NCI-H187 treated with DMSO at 0.1 percent for 48 hours (cell line): ENCODE measurements at places on chromosomes 16 and 17.

DNA sequence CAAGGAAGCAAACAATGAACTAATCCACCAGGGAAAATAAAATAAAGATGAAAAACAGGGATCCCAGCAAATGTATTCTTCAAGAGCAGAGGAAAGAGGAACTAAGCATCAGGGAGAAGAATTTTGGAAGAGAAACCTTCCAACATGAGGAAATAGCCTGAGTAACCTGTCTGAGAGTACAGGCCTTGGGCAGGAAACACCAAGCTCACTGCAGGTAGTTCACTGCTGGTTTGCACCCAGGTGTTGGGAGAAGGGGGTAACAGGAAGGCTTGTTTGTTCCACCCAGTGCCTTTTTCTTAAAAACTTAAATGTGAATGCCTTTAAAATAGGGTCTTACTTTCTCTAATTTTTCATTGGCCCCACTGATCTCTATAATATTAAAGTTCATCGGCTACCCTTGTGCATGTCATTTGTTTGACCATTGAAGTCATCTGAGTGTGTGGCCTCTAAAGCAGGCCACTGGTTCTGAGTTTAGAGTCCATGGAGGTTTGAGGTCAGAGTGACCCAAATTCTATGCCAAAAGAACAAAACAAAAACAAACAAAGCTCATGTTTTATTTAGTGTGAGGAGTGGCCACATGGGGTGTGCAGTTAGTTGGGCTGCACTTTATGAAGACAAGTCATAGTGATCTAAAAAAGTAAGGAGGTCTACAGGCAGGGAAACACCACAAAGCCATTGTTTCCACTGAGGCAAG lies 62.9 kb upstream of the COX10 start:
- no peak for DNase-seq

- DNase-seq = no peak
These were observed 21.0 kb upstream of the NOMO2 start for GRCh38 chr16:18582902-18583301.

GRCh38 chr16:55479430-55480140 lies 587 bp downstream of the MMP2 start:
- no peak for DNase-seq

DNA sequence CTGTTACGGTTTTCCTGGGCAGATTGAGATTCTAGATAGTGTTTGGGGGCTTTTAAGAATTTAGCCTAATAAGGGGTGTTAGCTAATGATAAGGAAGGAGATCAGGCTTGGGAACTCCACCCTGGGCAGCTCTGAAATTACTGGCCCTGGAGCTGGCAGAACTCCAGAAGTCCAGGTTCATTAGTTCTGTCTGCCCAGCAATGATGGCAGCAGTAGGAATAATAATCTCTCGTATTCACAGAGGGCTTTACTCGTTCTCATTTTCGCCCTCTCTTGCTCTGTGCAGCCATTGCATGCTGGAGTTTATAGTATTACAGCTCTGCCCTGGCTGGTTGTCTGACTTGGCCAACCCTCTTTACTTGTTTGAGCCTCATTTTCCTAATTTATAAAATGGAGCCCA lies 216.0 kb downstream of the HAPSTR1 start:
- no peak for DNase-seq

DNA sequence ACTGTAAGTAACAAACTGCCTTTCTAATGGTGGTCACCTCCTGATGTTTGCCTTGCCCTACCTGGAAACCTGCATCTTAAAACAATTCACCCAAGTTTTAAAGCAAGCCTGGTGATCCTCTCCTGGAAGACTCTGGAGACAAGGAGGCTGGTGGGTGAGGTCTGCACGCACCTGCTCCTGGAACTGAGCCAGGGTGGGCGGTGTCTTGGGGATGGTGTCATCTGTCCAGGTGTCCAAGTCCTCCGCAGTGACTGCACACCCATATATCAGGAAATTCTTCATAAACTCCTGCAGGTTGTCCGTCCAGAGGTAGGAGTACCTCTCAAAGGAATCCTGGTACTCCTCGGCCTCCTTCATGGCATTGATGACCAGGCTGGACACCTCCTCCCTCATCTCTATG lies 44.9 kb downstream of the DNAH17 start:
- DNase-seq = no peak

DNA sequence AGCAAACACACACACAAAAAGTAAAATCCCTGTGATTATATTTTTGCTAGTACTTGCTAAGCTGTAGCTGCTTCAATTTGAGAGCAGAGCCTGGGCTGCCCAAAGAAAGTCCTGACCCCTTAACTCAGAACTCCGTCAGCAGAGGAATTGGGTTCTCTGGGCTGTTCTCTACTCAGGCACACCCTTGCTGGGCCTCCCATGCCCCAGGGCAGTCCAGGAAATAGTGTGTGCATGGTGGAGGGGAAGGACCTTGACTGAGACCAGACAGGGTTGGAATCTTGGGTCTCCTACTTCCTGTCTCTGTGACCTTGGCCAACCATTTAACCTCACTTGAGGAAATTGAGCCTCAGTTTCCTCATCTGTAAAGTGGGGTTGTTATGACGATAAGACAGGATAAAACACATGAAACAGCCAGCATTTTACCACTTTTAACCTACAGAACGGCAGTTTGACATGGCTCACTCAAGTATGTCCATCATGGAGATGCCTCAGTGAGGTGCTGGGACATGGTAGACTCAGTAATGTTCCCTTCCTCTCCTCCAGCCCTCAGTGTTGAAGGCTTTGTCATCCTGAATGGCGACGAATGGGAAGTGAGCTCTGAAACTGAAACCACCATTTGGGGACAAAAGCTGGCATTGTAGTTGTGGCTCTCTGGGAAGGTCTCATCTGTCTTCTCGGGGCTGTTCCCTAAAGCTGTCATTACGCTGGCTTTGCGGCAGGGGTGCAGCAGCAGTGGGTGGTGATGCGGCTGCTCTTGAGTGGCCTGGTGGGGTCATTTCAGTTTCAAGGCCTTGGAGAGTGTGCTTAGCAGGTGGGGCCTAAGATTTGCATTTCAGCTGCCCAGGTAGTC lies 74.9 kb downstream of the CMIP start:
- no peak for DNase-seq

DNA sequence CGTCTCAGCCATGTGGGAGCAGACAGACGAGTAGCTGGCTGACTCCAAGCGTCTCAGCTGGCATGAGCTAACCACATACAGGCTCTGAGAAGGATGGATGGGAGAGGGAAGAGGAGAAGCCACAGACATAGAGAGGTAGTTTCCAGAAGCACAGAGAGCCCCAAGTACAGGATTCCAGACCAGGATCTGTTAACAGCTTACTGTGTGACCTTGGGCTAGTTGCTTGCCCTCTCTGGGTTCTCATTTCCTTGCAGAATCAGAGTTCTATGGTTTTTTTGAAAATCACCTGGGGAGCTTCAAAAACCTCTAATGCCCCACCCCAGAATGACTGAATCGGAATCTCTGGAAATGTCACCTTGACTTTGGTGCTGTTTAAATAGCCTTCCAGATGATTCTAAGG lies 60.2 kb downstream of the ABCC6 start:
- no peak for DNase-seq

GRCh38 chr16:48963901-48964615 lies 317.6 kb downstream of the CBLN1 start:
- DNase-seq = no peak

DNA sequence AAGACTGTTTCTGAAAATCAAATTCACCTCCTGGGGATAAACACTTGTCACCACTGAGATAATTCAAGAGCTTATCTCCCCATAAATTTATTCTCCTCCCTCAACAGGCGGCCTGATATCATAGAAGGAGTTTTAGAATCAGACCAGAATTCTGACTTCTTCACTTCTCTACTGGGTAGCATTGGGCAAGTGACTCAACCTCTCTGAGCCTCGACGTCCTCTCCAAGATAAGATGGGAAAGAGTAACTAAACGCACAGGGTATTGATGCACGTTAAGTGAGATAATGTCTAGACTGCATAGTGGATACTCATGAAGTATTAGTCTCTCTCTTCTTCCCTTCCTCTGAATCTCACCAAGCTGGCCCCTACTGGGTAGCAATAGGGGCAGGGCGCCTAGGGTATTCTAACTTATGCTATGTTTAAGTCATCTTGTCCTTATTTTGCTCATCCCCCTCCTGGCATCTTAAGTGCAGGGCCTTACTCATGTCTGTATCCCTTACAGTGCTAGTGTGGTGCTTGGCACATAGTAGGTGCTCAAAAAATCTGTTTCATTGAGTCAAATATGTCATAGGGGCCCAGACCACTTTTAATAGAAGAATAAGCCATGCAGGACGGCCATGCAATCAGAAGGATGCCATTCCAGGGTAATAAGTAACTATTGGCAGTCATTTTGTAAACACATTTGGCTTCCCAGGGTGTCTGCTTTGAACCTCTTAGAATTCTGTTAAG lies 476.4 kb upstream of the CCL2 start:
- DNase-seq = no peak

DNA sequence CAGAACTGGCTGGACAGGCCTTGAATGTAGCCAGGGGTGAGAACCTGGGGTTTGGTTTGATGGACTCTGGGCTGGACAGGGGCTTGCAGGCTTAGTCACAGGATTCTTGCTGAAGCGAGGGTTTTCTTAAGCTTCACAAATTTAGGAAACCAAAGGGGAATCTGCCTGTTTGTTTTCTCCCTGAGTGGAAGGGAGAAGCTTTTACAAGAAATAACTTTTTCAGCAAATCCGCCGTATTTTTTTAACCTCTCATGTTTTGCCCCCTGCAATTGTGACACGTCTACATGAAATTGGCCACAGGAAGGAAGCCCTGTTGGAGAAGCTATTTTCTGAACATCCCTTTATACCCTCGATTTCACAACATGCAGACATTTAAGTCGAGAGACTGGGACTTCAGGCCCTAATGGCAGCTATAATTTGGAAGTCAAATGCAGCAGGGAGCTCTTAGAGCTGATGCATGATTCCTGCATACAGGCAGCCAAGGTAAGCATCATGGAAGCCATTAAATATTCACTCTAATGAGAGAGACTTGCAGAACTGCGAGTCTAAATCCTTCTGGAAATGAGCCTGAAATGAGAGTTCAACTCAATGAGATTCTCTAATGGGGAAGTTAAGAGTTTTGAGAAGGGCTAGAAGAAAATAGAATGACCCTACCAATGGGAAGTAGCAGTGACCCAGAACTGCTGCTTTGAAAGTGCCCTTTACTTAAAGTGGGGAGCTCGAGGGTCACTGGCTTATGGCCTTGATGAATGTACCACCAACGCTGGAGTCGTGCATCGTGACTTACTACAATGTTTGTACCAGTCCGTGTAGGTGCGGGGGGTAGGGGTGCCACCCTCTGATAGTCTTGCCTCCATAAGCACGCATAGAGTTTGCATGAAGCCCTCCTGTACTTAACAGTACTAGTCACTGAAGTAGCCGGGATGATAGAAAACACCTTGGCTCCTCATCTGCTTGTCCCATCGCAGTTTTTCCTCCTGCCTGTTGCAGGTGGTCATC lies 45.1 kb upstream of the IRF8 start:
- no peak for DNase-seq

- DNase-seq = no peak
These were observed 126.3 kb downstream of the ZNF778 start for GRCh38 chr16:89343501-89344457.

GRCh38 chr17:6489016-6489550 lies 44.8 kb downstream of the PIMREG start:
- DNase-seq = no peak

- DNase-seq = no peak
These were observed 38.4 kb downstream of the EPN2 start for GRCh38 chr17:19275457-19276127.

GRCh38 chr17:62998665-62999393 lies 32.8 kb downstream of the TANC2 start:
- no peak for DNase-seq

- no peak for DNase-seq
These were observed 4.5 kb downstream of the CFAP119 start for GRCh38 chr16:30757316-30757715.

DNA sequence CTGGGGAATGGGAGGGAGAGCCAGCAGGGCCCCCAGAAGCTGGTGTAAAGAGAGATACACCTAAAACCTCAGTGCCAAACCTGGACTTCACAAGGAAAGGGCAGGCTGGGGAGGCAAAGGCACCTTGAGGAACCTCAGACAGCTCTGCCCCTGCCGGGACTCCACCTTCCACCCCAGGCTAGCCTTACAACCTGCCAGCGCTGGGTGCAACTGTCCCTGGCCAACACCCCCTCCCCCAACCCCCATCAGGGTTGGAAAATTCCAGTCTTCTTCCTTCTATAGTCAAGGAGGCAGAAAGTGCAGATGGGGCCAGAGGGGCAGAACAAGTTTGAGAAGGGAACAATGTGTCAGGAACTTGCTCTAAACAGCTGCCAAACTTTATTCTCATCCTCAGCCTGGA lies 2.2 kb downstream of the YBX2 start:
- no peak for DNase-seq

- no peak for DNase-seq
These were observed 150.8 kb upstream of the IRX3 start for GRCh38 chr16:54437401-54437800.

GRCh38 chr17:7318121-7318860 lies 3.1 kb upstream of the GPS2 start:
- no peak for DNase-seq

DNA sequence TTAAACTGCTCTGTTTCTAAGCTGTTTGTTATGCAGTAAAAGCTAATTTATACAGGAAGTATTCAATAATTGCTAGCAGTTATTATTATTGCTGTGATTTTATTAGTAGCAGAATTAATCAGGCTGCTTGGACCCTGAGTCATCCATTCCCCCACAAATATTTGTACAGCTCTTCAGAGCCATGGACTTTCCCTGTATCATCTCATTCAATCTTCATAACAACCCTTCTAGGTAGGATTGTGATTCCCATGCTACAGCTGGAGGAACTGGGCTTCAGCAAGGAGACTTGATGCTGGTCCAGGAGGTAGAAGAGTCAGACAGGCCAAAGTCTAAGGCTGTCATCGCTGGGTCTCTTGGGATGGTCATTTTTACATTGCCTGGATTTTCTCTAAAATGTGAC lies 208.3 kb downstream of the C16orf95 start:
- DNase-seq = no peak

- DNase-seq = no peak
These were observed 48.6 kb downstream of the GAS7 start for GRCh38 chr17:10149573-10150399.

- no peak for DNase-seq
These were observed 15.4 kb downstream of the CLUH start for GRCh38 chr17:2695961-2696760.

- no peak for DNase-seq
These were observed 66.7 kb upstream of the DHX40 start for GRCh38 chr17:59498530-59499307.

DNA sequence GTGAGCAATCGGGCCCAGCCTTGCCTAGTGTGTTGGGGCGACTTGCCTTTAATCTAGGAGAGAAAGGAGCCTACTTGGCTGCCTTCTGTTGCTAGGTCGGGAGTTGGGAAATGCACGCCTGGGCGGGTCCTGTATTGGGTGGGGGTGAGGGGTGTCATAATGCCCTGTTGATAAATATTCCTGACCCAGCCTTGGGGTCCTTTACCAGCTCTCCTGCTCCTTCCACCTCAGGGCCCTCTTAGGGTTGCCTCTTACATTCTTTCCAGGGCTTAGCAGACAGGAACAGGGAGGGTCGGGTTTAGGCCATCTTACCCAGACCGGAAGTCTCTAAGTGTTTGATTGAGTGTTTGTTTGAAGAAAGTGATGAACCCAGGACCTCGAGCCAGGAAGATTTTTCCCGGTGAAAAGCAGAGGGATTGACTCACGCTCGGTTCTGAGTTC lies 112.9 kb downstream of the SEC14L1 start:
- no peak for DNase-seq

- no peak for DNase-seq
These were observed 3.7 kb downstream of the TMC8 start for GRCh38 chr17:78133971-78134898.
